ENCODE measurements at places on chromosomes 5 and 9.

DNA sequence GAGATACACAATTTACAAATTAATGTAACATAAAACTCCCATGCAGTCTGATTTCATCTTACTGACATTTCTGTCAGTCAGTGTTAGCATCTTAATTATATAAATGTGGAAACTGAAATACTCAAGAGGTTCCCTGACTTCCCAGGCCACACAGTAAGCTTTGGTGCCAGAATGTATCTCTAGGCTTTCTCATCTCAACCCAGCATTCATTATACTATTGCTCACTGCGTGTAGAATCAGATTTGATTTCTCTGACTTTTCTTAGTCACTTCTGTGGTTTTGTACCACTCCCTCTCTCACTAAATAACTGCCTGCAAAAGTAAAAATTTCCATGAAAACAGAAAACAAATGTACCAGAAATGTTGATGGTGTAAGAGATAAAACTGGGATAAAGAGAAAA, 31.7 kb upstream of the CDKN2B start:
- no peak for DNase-seq

- no peak for DNase-seq
Observed at GRCh38 chr5:39696672-39697398, 272.1 kb upstream of the DAB2 start.

GRCh38 chr5:174606646-174607045, 117.7 kb upstream of the MSX2 start:
- DNase-seq: no peak

- no peak for DNase-seq
Observed at GRCh38 chr5:148107608-148108007, 43.8 kb downstream of the SPINK5 start.

DNA sequence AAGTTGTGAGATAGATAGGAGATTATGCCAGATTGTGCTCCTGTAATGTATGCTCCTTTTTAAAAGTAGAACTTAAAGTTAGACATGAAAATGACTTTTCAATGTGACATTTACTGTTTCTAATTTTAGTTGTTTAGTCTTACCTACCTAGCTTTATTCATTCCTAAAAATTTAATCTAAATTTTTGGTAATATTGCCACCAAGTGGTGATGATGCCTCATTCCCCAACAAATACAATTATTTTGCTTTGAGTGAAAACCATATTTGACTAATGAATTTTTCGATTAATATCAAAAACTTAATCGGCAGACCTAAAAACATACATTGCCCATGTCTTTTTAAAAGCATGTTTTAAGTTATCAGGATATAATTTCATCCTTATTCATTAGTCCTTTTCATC, 25.6 kb downstream of the PPWD1 start:
- no peak for DNase-seq

GRCh38 chr9:7844242-7844641, 44.7 kb upstream of the DMAC1 start:
- DNase-seq: no peak

DNA sequence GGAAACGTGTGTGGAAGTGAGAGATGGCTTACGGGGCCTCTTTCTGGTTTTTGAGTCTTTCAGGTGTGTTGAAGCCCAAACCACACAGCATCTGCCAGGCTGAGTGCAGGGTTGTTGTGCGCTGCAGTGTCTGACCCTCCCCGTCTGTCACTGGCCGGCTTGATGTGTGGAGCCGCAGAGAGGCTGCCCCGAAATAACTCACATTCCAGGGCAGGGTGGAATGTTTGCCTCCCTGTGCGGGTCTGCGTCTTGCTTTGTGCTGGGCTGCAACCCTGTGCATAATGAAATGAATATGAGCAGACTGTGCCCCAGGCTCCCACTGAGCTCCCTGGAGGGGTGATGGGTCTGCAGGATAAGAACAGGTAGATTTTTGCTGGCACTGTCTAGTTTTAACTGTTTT, 9.9 kb upstream of the PLEKHG4B start:
- DNase-seq: no peak

GRCh38 chr5:67092535-67092934, 104.1 kb downstream of the CD180 start:
- DNase-seq: no peak

- DNase-seq: no peak
Observed at GRCh38 chr9:124198331-124198730, 59.4 kb upstream of the NEK6 start.

DNA sequence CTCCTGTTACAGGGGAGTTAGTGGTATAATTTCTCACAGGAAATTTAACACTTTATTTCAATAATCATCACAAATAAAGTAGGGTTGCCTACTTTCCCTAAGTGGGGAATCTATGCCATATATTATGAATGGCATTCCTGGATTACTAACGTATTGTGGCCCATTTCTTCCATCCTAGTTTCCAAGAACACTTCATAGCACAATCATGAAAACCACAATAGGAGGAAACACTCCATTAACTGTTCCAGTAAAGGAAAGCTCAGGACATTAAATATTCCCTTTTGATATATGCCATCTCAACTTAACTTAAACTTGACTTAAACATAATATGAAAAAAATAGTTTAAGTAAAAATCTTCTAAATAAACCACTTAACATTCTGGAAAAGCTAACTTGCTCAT, 2.1 kb downstream of the CPLANE1 start:
- DNase-seq: no peak

DNA sequence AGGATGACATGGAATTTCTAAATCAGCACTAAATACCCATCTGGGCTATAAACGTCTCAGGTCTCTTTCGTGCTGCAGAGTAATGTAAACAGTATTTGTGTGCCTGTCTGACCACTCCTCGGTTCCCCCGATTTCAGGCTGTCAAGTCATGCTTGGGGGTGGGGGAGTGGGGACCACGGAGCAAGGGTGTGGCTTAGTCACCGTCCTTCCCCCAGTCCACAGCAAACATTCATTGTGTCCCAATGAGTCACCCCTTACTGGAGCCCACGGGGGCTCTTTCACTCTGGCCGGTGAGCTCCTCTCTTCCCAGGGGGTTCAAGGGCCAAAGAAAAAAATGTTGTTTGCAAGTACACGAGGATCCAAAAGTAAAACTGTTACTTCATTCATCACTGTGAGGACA, 72.4 kb upstream of the ICE1 start:
- no peak for DNase-seq

DNA sequence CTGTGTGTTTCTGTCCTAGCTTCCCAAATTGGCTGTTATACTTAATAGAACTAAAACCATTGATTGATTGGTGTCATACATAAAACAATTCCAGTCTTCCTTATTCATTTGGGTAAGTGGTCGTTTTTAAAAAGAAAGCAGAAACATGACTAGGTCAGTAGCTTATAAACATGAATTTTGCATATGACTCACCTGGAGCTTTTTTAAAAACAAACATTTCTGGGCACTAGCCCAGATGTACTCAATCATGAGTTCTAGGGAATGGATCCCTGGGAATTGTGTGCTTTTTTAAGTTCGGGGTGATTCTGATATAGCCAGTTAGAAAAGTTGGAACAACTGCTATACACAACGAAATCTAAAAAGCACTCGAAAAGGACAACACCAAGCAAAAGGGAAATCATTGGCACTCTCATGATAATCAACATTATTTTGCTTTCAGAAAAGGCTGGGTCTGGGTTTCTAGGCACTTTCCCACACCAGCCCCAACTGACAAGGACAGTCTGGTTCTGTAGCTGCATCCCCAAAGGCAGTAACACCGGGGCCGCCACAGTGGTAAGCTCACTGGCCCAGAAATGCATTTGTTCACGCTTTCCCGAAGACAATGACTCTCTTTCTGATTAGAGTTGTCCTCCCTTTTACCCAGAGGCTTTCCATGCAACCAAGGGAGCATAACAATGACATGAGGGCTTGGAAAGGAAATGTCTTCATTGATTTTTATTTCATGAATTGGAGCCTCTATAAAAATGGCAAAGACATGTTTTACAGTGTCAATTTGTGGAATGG, 664.9 kb upstream of the WWC1 start:
- no peak for DNase-seq

GRCh38 chr5:135718151-135718550, 116.3 kb upstream of the SLC25A48 start:
- no peak for DNase-seq

DNA sequence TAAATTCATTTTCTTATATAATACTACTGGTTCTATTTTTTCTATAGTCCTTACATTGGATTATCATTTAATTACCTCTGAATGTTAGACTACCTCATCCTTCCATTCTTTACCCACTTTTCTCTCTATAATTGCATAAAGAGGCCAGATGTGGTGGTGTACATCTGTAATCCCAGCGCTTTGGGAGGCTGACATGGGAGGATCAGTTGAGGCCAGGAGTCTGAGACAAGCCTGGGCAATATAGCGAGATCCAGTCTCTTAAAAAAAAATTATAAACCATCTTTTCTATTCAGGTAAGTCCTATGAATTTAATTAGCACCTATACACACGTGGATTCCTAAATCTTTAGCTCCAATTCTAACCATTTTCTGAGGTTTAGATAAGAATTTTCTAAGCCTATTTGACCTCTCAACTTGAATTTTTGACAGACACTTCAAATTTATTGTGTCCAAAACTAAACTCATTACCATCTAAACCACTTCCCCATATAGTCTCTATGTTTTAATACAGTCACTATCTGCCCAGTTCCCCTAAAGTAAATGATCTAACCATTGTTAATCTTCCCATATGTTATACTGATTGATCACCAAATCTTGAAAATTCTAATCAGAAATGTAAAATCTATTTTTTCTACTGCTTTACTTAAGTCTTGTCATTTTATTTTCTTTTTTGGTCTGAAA, 33.0 kb upstream of the CHD1 start:
- no peak for DNase-seq

GRCh38 chr9:70043285-70043684, 363 bp upstream of the MAMDC2 start:
- no peak for DNase-seq

DNA sequence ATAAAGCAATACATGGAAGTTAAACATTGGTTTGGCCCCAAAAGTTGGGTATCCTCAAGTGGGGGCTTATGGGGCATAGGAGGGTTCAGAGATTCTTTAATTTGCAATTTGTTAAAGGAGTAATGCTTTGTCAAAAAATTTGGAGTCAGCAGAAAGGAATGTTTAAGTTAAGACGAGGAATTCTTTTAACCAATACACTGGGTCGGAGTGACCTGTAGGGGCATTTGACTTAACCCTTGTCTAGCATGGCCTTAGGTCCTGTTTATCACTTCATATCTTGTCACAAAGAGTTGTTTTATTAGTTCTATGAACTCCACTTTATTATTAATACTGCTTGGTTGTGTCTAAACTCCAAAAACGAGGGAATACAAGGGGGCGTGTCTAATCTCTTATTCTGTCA, 656.1 kb upstream of the RORB start:
- no peak for DNase-seq

- no peak for DNase-seq
Observed at GRCh38 chr5:54573812-54574489, 56.4 kb downstream of the SNX18 start.

- DNase-seq: no peak
Observed at GRCh38 chr5:61966997-61967396, 339.0 kb upstream of the KIF2A start.

DNA sequence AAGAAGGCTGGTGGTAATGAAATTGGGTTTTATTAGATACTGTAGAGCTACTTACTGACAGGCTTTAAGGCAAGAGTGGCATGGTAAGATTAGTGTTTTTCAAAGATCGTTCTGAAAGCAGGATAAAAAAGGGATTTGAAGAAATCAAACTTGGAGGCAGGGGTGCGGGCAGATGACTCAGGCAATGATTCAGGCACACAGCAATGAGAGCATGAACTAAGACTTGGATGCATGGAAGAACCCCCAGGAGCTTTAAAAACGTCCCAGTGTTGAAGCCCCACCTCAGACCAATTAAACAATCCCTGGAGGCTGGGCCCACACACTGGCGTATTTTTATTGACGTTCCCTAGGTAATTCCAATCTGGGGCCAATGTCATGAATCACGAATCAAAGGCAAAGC, 102.5 kb downstream of the SREK1 start:
- no peak for DNase-seq

- no peak for DNase-seq
Observed at GRCh38 chr9:110148891-110149290, 59.1 kb downstream of the C9orf152 start.

DNA sequence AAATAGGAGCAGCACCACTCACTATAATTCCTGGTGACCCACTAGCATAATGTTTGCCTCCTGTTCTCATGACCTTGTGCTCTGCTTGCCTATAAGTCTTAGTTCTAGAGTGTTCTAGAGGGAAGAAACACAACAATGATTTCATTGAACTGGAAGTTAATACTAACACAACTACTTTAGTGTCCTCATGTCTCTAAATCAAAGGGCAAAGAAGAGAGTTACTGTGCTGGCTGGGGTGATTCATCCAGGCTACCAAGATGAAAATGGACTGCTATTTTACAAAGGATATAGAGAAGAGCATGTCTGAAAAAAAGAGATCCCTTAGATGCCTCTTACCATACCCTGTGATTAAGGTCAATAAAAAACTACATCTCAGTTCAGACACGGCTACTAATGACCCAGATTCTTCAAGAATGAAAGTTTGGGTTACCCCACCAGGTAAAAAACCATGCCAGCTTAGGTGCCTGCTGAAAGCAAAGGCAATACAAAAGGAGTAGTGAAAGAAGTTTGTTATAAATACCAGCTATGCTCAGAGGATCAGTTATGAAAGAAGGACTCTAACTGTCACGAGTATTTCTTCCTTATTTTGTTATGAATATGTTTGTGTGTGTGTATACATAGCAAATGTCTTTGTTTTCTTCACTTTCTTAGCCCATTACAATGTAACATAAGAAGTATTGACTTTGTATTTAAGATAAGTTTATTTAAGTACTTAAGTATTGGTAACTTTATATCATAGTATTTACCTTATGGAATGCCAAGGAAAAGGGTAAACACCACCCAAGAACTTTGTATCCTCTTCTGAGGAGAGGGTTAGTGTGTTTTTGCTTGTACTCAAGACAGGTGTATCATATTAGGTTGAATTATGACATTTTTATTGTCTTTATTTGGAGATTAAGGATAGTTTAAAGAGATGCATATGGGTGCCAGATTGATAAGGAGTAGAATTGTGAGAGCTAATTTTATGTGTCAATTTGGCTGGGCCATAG, 314.1 kb upstream of the PTGER4 start:
- no peak for DNase-seq
